Fibroblast of pulmonary artery (primary cell): ENCODE measurements at places on chromosomes 13 and 19.
A peak's percentile ranks its signal among the peaks of the same experiment; 100 is the strongest.

DNA sequence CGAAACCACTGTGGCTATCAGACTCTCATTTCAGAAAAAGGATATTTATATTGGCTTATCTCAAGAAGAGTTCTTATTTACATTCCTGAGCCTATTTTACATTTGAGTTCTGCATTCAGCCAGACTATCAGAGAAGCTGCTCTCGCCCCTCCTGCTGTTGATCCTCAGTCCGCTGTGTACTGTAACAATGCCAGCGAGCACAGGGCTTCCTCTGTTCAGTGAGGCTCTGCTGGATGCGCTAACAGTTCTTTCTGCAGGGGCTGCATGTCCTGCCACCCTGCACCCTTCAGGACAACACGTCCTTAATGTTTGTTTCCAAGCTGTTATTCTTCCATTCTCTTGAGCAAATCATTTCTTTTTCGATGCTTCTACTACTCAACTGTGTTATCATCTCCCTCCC is 463.7 kb upstream of the SGCG start:
- DNase-seq = no peak

DNA sequence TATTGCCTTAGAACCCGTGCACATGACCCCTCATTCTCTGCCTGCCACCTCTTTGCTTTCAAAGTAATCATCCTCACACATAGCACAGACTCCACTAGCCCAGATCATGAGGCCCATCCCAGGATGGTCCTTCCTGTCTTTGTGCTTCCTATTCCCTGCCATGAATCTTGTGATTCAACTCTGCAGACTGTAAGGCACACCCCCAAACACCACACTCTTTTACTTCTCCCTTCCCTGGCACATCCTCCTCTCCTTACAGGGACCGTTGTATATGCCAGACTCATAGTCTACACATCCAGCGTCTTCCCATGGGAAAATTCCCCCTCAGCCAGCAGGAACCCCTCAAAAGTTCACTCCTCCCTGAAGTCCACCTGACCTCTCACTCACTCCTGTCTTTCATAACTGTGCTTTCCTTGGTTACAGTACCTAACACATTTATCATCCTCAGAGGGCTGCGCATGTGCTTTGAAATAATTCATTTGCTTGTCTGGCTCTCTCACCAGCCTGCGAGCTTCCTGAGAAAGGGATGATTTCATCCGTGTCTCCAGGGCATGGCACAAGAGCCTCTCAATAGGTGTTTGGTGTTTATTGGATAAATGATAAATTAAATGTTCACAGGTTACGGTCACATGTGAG is 26.8 kb upstream of the LRCH1 start:
- DNase-seq = no peak

DNA sequence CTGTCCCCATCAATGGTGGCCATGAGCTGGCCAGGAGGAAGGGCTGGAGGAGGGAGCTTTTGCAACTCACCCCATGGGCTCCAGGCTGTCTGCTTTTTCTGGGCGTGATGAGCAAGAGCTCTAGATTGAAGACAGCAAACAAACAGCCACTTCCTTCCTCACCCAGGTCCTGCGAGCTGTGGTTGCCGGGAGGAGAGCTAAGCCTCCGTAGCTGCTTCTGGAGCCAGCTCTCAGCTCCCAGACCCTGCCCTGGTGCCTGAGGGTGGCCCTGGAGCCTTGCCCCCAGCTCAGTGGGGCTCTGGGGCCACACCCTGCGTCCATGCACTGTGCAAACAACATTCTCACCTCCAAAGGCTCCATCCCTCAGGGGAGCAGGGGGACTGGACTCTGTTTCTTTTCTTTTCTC is 6.2 kb downstream of the MYO1F start:
- DNase-seq = peak; percentile 59

GRCh38 chr13:31101472-31102170 is 60.1 kb downstream of the HSPH1 start:
- no peak for DNase-seq

DNA sequence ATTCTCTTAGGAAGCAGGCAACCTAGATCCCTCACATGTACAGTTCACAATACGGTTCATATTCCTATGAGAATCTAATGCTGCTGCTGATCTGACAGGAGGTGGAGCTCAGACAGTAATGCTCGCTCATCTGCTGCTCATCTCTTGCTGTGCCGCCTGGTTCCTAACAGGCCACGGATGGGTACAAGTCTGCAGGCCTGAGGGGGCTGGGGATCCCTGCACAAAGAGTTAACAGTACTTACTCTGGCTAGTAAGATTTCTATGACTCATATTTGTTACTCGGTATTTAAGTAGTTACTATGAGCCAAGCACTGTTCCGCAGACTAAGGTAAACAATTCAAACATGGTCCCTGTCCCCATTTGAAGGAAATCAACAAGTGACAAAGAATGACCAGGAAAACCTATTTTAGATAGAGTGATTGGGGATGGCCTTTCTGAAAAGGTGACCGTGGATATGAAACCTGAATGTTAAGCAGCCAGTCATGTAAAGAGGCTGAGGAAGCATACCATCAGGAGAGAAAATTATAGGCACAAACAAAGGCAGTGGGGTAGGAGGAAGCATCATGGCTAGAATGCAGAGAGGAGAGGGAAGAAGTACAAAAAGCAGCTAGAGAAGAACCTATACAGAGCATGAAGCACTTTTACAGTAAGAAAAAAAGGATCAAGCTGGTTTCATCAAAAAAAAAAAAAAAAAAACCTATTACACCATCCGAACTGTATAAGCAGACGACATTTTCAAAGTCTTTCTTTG is 20.6 kb upstream of the WBP4 start:
- DNase-seq = no peak

DNA sequence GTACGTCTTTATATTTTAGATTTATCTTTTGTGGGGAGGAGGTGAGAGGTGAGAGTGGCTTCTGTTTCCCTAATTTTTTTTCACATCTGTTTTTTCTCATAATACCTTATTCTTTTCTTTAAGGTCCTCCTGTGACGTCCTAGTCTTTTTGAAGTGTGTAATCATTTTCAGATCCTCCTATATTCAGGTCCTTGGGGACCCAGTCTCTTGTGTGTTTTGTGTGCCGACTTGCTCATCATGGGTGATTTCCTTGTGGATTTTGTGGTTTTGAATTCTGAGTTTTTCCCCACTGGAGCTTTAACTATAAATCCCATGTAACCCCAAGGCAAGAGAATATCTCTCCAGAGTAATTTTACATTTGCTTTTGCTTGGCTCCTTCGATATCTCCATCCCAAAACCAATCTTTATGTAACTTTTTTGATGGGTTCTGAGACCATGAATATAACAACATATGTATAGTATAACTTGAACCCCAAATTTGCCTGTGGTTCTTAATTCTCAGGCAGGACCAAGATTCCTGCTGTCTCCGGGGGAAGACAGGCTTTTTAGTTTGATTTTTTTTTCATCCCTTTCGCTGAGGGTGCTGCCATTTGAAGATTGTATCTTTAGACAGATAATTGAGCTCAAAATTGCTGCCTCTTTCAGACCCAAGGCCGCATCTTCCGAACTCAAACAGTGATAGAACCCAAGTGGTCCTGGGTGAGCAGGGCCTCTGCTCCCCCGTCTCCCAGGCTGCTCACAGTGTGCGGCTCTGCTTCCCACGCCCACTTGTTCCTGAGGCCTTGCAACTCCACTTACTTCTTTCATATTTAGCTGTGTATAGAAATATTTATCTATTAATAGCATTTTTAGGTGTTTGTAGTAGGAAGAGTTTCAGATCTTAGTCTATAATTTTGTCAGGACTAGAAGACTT is 59.1 kb upstream of the GPR183 start:
- DNase-seq = no peak

DNA sequence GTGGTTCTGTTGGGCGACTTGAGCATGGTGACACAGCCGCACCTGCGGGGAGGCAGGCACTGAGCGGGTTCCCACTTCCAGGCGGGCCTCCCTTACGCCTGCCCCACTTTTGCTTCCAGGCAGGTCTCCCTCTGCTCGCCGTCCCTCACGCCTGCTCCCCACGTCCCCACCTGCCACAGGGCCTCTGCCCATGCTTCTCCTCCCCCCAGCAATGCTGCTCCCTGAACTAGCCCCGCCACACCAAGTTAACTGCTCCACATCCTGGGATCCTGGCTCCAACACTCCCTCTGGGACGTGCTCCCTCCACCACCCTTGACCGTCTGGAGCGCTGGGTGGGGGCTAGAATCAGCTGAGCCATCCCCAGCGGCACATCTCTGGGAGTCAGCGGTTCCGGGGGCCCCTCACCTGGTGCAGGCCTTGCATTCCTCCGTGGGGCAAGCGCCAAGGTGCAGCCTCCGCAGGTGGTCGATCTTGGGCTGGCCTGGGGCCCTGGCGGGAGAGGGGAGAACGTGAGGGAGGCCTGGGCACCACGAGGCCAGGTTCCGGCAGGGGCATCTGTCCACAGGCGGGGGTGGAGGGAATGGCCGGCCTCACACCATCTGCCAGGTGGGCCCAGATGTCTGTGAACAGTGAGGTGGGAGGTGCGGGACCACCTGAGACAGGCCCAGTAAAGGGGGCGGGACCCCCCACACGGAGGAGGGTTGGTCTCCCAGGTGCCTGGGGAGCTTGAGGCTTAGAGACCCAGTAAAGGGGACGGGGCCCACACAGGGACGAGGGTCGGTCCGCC is 9.2 kb downstream of the CFD start:
- DNase-seq = no peak
